ENCODE measurements at places on chromosomes 12 and 14. TPM values are rescaled to one million over a fixed set of nuclear protein-coding genes. Genes with fewer than 3 reads are reported as not detected.

SSPN gene
- 6.9 TPM for total RNA-seq

GRCh38 chr14:47277703-47278102, 397.7 kb downstream of the MDGA2 start:
- DNase-seq = peak; percentile 5

- DNase-seq = no peak
These were observed 96.1 kb downstream of the TMX1 start for GRCh38 chr14:51335961-51336723.

GRCh38 chr12:22209422-22209821, 125.1 kb downstream of the ST8SIA1 start:
- no peak for DNase-seq

DNA sequence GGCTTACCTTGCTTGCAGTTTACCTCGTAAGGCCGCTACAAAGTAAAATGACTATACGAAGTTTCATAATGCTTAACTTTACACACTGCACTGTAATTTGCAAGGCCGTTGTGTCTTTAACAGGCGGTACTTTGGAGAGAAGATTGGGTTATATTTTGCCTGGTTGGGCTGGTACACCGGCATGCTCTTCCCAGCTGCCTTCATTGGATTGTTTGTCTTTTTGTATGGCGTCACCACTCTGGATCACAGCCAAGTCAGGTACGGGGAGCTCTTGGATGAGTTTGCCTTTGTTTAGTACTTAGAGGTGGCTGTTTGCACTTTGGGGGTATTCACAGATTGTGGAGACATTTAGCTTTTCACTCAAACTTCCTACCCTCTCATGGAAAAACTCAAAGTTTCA, 167.8 kb downstream of the SLC5A8 start:
- no peak for DNase-seq

DNA sequence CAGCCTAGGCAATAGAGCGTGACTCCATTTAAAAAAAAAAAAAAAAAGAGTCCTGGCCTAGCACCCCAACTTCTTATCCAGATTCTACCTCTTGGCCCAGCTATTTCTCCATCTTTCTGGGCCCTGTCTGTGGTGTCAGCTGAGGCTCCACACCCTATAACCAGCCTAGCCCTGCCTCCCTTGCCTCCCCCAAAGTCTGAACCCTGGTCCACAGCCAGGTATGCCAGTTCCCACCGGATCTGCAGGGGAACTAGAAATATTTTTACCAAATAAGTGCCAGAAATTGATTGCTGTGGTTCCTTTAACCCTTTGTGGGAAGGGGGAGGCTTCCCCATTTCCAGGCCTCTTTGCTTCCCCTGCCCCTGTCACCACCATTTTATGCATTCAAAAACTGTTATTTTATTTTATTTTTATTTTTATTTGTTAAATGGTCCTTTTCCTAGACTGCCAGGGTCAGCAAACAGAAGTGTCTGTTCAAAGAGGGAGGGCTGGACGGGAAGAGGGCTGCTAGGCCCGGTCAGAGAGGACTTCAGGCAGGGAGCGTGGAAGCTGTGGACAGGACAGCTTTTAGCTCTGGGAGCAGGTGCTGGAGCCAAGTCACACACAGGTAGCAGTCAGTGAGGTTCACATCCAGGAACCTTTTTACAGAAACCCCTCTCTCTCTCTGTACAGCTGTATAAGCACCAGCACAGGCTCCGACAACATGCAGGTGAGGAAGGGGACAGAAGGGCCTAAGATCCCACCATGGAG, 23.2 kb downstream of the TTC9 start:
- no peak for DNase-seq

DNA sequence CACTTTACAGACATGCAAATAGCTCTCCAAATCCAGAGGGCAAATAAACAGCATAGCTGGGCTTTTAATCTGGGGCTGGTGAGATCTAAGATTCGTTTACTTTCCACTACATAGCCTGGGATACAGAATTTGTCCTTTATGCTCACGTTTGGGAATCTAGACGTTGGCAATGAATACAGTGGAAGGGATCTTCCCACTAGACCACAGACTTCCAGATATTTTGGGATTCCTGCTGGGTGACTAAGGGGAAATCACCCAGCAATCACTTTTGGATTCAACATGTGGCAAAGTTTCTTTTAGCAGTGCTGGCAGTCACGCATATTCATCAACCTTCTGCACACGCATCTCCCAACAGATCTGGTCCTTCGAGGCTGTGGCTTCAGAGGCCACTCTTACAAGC, 23.5 kb downstream of the APPL2 start:
- DNase-seq = no peak
